ENCODE measurements at places on chromosomes 13 and 19.

DNA sequence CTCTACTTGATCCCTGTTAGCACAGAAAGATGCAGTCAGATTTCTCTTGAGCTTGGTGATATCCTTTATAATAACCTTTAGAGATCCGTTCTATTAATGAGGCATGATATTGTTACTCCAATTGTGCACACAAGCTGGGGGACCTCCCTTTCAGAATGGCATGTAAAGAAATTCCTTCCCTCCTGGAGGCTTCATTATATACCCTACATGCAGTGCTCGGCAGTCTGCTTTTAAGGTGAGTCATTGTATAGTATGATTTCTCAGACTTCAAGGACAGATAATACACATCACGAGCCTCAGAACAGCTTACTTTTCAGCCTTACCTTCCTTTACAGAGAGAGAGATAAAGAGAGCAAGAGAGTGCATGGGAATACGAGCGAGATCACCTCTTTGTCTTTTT, 261.3 kb downstream of the ATP8A2 start:
- no peak for DNase-seq

DNA sequence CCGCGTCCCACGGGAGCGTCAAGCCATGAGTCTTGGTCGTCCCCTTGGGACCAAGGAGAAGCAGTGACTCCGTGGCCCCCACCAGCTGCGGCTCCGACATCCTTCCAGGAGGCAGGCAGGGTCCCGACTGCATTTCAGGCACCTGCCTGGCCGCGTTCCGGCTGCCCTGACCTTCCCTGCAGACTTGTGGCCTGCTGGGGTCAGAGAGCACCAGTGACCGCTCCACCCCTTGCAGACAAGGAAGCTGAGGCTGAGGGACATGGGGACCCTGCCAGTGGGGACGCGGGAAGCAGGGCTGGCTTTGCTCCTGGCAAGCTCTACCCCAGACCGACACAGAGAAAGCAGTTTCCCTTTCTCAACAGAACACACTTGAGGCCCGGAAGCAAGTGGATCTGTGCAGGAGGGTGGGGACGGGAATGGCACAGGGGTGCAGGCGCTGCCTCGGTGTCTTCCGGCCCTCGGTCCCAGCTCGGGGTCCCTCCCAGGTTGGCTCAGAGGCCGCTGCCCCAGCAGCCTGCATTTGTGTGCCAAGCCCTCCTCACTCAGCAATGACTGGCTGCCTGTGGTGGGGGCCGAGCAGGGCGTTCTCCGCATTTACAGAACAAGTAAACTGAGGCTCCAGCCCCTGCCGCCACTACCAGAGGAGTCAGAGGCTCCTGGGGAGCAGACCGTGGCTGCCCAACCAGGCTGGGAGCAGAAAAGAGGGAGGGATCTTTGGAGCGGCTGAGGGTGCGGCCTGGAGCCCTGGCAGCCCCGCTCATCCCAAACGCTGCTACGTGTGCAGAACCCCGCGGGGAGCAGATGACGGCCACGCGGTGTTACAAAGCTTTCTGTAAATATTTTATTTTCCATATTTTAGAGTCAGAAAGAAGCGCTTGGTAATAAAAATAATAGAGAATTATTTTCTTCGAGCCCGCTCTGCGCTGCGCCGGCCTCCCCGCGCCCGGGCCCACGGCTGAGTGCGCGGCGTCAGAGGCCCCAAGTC, 43.9 kb downstream of the GAS6 start:
- no peak for DNase-seq

GRCh38 chr19:39792999-39793546, 14.4 kb downstream of the LEUTX start:
- DNase-seq: peak; percentile 34

- DNase-seq: no peak
Measured at GRCh38 chr13:111249637-111250360, 70.6 kb upstream of the TEX29 start.

- no peak for DNase-seq
Measured at GRCh38 chr13:73106513-73107178, 47.8 kb downstream of the KLF5 start.

DNA sequence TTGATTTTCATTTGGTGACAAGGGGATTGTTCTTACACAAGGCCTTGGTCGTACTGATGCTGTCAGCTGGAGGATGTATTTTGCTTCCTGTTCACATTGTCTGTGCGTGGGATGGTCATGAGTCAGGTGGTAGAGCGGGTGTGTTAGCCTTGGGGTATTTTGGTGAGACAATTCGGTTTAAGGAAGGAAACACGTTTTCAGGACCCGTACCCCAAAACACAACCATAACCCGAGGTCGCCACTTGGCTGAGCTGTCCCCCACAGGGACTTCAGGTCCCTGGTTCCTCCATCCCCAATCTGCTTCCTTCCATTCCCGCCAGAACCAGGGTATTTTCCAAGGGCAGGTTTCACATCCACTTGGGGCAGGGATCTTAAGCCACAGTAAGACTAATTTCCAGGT, 15.0 kb downstream of the MYO9B start:
- no peak for DNase-seq

DNA sequence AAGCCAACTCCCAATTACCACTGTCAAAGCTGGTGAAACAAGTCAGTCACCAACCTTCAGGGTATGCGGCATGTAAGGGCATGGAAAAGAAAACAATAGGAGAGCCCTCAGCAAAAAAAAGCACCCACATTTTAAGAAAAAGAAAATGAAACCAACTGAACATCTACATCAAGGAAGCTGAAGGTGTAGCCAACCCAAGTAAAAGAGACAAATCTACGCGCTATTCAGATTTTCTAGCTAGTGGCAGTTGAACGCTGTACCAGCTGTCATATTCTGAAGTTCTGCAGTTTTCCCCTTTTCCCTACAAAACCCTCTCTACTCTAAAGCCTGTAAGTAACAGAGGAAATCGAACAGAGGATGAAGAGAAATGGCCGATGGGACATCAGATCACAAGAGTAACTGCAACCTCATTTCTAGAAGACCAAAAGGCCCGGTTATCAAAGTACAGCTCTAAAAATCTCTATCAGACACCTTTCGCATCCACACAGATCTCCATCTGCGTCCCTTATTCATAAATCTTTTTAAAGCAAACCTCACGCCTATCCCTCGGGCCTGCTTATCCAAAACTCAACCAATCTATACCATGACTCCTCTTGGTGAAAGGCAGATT, 1.4 kb downstream of the MYCBP2 start:
- DNase-seq: no peak

GRCh38 chr19:19524053-19524452, 4.7 kb upstream of the YJEFN3 start:
- DNase-seq: no peak

GRCh38 chr13:101398920-101399319, 17.4 kb downstream of the NALCN start:
- no peak for DNase-seq

DNA sequence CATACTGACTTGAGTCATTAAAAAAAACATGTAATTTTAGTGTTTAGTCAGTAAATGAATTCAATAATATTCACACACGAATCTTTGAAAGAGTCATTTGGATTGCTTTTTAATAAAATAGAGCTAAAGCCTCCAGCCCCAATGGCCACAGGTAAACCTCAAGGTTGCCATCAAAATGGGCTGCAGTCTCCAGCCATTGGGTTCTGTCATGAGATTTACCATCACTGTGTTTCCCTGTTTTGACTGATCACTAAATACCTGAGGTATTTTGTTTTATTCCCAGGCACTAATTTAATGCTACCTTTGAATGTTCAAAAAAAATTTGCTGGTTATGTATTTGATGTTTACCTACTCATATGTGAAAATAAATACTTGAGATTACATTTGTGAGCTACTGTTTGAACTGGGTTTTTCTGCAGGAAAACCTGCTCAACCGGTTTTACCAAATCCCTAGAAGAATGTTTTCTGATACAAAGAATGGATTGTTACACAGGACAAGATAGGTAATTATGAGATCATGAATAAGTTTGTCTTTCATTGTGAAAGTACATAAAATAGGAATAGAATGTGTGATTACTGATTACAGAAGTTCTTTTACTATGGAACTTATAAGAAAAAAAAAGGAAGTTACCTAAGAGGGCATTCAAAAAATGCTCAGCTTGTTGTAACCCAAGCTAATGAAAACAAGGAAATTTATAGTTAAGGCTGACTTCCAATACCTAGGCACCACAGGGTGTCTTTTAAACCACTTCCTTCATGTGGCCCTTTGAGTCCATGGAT, 391.3 kb downstream of the EFNB2 start:
- DNase-seq: peak; percentile 42

GRCh38 chr19:55452749-55453346, 8.6 kb downstream of the ISOC2 start:
- peak; percentile 69 for DNase-seq

- no peak for DNase-seq
Measured at GRCh38 chr19:50172726-50173125, 9.6 kb upstream of the IZUMO2 start.

- DNase-seq: no peak
Measured at GRCh38 chr13:28313579-28313978, 175.2 kb downstream of the PAN3 start.

- no peak for DNase-seq
Measured at GRCh38 chr19:7685546-7686445, 5.2 kb downstream of the TRAPPC5 start.

GRCh38 chr19:38838986-38839761, 7.6 kb upstream of the ECH1 start:
- DNase-seq: no peak

DNA sequence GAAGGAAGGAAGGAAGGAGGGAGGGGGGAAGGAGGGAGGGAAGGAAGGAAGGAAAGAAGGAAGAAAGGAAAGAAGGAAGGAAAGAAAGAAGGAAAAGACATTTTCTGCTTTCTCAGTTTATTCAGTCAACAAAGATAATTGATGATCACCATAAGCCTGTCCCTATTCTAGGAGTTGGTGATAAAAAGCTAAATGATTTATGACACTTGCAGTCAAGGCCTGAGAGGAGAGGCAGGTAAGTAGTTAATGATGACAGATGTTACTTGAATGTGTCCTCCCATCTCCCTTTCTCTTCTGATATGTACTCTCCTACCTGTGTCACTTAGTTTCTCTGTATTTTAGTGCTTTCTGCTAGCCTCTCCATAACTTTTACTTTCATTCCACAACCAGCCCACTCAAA, 141.3 kb downstream of the SLITRK6 start:
- DNase-seq: no peak

DNA sequence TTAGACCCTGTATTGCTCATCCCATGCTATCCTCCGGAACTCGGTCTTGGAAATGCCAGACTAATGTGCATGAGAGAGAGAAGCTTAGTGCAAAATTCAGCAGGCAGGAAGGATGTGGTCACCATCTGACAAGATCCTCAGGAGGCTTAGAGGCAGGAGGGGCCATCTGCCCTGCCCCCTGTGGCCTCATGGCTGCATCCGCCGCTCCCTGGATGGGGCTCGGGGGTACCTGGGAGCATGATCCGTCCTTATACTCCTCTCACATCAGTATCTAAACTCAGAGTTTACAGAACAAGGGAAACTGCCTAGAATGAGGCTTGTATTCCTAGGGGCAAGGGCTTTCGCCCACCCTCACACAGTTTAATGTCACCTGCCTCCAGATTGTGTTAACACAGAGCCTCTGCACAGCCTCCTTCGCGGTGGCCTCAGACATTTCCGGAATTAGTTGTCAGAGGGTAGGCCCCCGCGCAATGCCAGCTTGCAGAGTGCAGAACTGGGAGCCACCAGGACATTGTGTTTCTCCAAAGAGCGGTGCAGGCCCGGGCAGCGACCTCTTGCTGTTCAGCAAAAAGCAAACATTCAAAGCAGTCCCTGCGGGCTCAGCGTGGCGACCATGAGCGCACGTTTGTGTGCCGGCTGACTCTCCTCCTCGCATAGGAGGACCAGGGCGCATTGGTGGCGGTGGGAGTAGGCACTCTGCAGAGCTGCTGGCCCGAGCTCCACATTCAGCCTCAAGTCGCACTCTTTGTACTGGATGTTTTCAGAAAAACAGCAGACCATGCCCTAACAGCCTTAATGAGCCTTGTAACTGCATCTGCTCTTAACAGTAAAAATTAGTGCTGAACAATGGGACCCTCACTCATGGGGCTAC, 39.1 kb downstream of the GPR12 start:
- DNase-seq: no peak

DNA sequence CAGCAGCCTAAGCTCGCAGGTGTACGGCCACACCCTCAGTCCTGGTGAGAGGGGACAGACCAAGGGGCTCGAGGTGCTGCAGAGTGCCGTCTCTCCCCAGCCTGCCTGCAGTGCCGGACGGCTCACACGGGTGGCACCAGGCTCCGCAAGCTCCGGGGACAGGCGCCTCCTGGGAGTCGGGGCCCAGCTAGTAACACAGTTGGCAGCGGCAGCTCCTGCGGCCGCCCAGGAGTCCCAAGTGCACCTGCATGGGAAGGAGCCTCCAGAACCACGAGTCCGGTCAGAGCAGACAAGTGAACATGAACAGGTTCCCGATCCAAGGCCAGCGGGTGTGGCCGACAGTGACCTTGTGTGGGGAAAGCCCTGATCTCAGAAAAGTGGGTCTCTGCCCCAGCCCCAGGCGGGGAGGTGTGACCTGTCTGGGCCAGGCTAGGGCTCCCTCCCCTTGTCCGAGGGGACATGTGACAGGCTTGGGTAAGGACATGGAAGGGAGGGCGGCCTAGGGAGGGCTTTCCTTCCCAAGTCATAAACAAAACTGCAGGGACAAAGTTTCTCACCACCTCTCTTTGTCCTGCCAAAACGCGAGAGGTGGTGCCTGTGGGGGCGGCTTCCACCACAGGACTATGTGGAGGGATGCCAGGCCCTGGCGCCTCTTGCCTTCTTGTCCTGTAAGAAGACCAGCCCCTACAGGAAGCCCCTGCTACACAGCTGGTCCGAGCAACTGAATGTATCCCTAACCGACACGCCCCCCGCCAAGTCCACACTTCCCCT, 46.5 kb downstream of the MLLT1 start:
- DNase-seq: no peak

GRCh38 chr13:51154029-51154555, 43.0 kb upstream of the C13orf42 start:
- DNase-seq: no peak

- no peak for DNase-seq
Measured at GRCh38 chr13:113887700-113888201, 23.9 kb upstream of the GAS6 start.

- no peak for DNase-seq
Measured at GRCh38 chr19:43656436-43656835, 13.5 kb downstream of the PLAUR start.

GRCh38 chr19:47006496-47006895, 13.1 kb upstream of the NPAS1 start:
- DNase-seq: no peak

DNA sequence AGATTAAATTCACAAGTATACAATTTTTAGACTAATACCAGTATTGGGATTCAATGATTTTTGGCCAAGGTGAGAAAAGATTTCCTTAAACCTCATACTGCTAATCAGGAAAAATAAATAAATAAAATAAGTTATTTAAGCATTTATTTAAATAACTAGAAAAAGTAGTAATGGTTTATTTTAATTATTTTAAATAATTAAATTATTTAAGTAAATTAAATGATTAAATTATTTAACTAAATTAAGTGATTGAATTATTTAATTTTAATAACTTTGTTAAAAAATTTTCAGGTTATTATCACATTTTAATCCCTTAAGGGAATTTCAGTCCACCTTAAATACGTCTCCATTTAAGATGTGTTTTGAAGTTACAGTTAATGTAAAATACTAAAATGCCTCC, 1831.5 kb upstream of the MIR17HG start:
- DNase-seq: no peak

- no peak for DNase-seq
Measured at GRCh38 chr13:29800687-29801086, 49.7 kb downstream of the UBL3 start.

- DNase-seq: no peak
Measured at GRCh38 chr13:50080911-50081678, 65.9 kb downstream of the KCNRG start.

All from NCI-H2081 treated with DMSO at 0.1 percent for 48 hours (cell line).